ENCODE measurements at places on chromosomes 4 and X.

- no peak for ATAC-seq
Measured at GRCh38 chr4:17317526-17317925, 194.4 kb downstream of the QDPR start.

GRCh38 chr4:113020966-113021365 is 28.5 kb upstream of the ANK2 start:
- ATAC-seq, result no peak

GRCh38 chr4:84258905-84259830 is 239.9 kb downstream of the NKX6-1 start:
- no peak for ATAC-seq

GRCh38 chrX:40374486-40374885 is 206.3 kb upstream of the ATP6AP2 start:
- ATAC-seq, result no peak

DNA sequence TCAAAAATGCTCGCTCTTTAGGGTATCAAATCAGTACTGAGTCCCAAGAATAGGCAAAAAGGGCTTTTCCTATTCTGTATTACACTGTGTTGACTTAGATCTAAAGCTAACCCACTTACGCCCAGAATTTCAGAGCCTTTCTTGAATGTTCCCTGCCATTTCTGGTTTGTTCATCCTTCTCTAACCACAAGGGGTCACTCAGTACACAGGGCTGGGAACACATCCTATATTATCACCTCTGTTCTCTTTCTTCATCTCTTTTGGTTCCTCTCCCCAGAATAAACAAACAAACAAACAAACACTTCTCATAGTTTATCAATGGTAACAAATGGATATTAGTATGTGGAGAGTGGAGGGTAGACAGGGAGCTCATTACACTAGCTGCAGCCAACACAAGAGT is 25.5 kb upstream of the MORC4 start:
- no peak for ATAC-seq

GRCh38 chrX:135421932-135422809 is at the start of gene SMIM10L2A:
Gene SMIM10L2A, plus strand, starts transcription at chrX:135421944. Its CDS starts 188 bp downstream, at chrX:135422132.
- ATAC-seq, result peak; percentile 57

DNA sequence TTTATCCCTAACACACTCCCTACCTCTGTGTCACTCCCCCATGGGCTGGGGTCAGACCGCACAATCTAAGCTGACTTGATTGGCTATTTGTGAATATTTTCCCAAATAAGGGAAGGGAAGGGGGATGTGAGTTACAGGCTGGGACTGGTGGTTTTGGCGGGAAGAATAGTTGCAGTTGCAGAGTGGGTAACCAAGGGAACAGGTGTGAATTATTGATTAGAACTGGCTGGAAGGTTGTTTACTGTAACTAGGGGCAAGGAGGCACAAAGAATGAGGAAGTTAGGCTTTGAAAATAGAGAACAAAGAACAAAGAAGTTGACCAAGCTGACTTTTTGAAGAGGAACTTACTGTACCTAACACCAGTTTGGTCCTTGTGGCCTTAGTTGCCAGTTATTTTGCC is 88.0 kb upstream of the XAGE2 start:
- ATAC-seq, result no peak

GRCh38 chr4:90317785-90318184 is 190.6 kb downstream of the CCSER1 start:
- ATAC-seq, result no peak
